ENCODE measurements at places on chromosomes 5 and 9.

GRCh38 chr9:114156657-114157421 lies 1.5 kb downstream of the COL27A1 start:
- DNase-seq = no peak

GRCh38 chr5:181173027-181173419 lies 25.6 kb downstream of the OR2V2 start:
- DNase-seq = no peak

DNA sequence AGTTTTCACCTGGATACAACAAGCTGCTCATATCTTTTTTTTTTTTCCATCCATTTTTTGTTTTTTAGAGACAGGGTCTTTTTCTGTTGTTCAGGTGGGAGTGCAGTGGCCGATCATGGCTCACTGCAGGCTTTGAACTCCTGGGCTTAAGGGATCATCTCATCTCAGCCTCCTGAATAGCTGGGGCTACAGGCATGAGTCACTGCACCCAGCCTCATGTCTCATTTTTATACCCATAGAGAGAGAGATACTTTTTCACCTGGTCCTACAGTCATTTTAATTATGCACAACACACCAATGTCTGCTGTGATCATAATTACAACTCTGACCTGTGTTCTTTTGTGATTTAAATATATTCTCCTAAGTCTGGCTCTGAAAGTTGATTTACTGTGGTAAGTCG lies 84.4 kb downstream of the KIF4B start:
- DNase-seq = no peak

DNA sequence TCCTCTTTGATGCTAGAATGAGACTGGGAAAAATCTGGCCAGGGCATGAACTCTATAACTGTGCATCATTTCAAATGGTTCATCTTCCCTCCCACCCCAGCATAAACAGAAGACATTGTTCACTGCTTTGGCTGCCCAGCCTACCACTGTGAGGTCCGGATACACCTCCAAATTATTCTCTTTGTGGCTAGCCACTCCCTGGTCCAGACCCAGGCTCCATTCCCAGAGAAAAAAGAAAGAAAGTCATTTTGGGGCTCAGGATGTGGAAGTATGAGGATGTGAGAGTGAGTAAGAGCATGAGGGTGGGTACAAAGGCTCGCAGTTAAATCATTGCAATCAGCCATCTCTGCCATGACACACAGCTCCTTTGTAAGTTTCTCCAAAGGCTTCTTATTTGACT lies 559.2 kb downstream of the PSAT1 start:
- no peak for DNase-seq

GRCh38 chr5:27020973-27021372 lies 17.4 kb downstream of the CDH9 start:
- DNase-seq = no peak
